ENCODE measurements at places on chromosomes 5 and 9.

DNA sequence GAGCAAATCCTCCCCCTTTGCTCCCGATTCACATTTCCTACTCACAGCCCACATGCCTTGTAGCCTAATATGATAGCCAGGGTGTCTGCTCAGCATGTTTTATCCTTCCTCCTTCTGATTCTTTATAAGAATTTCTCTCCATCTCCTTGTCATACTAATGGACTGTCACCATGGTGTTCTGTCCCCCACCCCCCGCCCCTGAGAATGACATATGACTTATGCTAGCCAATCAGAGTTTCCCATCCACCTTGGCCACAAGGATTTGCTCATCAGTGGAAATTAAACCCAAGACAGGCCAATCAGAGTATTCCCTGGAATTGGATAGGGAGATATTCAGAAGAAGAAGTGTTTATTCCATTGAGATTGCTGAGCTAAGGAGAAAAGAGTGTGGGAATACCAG lies 16.0 kb downstream of the ABLIM3 start:
- DNase-seq, result no peak

DNA sequence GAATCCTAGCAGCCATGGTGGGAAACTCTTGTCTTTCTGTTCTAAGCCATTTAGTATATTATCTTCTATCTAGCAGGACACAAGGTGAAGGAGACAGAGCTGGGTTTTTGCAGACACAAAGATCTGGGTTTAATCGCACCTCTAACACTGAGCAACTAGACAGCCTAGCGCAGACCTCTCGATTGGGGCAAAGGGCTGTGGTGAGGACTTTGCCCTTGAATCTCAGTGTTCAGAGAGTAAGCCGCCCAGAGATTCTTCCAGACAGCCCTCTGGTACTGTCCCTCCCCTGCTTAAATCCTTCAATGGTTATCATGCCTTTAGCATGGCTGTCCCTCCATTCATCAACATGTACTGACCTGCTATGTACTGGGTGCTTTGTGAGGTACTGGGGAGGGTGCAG lies 128.1 kb downstream of the CRB2 start:
- no peak for DNase-seq

- DNase-seq, result no peak
These were observed 56.3 kb downstream of the ST8SIA4 start for GRCh38 chr5:100846772-100847171.

DNA sequence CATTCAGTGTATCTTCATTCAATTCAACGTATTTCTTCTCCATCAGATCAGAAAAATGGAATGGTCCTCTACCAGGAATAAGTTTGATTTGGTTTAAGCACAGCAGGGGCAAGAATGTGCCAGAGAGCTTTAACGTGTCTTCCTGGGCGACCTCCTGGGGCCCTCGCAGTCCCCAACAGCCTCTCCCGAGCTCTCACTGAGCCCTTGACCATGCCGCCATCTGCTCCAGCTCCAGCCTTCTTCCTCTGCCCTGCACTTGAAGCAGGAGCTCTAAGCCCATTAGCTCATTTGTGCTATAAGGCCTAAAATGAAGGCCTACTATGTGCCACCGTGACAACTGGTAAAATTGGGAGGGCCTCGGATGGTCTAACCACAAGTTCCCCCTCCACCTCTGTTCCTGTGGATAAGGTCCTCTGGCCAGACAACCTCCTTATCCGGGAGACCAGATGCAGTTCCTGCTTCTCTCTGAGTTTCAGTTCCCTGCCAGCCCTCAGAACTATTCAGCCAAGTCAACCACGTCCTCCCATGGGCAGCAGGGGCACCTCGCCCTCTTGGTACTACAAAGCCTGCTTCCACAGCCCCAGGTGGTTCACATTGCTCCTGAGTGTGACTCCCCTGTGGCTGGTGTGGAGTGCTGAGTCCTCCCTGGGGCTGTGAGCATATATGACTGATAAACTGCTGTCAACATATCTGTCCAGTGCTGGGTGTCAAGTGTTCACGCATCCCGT lies 35.8 kb downstream of the C5orf15 start:
- no peak for DNase-seq

DNA sequence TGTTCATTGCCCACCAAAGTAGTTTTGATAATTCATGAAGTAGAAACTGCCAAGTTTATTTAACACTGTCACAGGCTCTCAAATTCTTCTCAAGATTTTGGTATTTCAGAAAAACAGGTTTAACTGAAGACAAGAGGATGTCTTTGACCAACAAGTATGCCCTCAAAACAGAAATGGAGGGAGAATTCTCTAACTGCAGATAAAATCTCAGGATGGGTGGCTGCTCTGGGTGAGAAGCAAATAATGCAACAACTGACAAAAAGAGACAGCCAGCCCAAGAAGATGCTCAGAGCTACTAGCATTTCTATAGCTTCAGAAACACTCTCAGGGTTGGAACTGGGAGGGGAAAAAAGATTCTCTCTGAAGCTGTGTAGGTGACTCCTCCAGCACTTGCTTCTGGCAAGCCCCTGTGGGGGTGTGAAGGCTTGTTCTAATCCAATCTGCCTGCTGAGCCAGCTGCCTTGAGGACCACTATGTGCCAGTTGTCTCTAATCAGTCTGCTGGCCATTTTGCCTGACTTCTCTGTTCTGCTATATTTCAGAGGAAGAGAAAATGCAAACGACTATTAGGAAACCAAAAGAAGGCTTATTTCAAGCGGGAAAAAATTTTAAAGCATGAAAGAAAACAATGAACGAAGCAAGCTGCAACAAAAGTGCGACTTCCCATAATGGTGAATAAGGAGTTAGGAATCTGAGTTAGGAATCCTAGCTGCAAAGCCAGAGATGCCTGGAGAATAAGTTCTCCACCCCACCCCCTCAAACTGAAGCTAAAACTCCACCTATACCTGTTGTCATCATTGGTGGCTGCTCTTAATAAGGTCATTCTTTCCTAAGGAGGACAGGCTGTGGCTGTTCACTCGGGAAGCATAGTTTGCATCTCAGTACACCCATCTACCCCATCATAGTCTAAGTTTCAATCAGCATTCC lies 147.5 kb downstream of the GNAQ start:
- DNase-seq, result no peak

GRCh38 chr5:171614971-171615653 lies 170.5 kb upstream of the SMIM23 start:
- no peak for DNase-seq

DNA sequence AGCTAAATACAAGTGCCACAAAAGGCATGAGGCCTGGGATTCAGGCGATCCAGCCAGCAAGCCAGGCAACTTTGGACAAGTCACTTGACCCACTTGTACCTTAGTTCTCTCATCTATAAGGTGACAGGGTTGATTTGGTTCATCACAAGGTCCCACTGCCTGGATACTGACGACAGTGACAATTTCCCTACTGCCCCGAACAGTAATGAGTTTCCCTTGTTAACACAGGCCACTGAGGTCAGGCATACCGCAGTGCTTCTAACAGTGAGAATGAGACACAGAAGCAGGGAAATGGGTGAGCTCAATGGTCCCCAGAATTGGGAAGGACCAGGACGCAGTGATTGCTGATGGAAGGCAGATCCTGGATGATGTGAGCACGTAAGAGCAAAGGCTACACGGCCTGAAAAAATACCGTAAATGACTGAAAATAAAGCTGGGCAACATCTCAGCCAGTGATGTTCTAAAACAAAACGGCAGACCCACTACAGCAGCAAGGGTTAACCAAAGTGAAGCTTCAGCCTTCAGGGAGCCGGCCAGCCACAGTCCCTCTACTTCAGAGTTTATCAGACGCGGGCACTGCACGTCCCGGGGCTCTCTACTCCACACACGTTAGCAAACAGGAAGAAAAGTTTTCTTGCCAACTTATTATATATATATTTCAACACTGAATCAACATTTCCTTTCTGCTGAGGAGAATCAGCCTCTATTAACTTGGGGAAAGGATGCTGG lies 846 bp downstream of the MGAT1 start:
- no peak for DNase-seq

DNA sequence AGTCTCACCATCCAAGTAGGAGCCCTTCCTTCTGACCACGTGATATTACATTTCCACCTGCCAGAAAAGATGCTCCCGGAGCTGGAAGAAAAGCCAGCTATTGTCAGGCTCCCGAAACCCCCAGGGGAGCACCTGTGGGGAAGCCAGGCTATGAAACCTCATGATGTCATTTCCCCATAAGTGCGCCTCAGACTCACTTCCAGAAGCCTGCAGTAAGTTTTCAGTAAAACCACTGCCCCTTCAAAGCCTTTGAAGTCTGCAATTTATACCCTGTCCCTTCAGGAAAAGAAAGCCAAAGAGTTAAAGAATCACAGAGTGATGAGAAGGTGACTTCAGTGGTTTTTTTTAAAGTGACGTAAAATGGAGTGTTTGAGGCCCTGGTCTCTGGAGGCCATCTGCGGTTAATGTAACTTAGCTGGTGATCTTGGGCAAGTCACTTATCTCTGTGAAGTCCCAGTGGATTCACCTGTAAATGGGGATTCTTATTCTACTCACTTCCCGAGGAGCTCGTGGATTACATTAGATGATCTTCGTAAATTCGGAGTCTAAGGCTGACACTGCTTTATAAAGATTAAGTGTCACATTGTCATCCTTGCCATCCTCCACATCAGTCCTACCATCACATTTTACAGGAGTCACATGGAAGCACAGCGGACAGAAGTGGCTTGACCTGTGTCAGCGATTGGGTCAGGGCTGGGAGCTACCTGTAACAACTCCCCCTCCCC lies 2.6 kb upstream of the SEMA6A start:
- peak; percentile 24 for DNase-seq

GRCh38 chr9:91963711-91964240 lies 13.7 kb upstream of the ROR2 start:
- peak; percentile 9 for DNase-seq

DNA sequence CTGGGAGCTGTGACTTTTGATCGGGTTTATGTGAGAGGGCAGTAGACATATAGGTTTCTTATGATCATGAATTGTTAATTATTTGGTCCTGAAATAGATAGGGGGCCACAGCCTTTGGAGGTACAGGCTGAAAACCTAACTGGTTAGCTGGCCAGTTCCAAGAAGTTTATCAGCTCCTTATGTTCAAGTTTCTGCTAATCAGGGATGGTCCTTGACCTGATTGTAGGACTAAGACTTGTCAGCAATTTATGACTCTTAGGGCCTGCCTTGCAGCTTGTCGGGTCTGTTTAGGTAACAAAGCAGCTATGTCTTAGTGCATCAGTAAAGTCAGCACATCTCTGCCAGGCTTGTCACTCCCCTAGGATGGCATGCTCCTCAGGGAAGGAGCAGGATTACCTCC lies 151.8 kb upstream of the RUSC2 start:
- no peak for DNase-seq
